ENCODE measurements at places on chromosomes 7 and 10.

GRCh38 chr10:49008091-49008490 lies 68.5 kb upstream of the LRRC18 start:
- no peak overlapping the region for H3K4me3 ChIP-seq
- DNase-seq = no peak
- H3K4me1 ChIP-seq = peaks cover 4% of the 10 kb centered on the region
- H3K36me3 ChIP-seq = no peaks in the 10 kb centered on the region
- H3K27ac ChIP-seq = no peak overlapping the region

DNA sequence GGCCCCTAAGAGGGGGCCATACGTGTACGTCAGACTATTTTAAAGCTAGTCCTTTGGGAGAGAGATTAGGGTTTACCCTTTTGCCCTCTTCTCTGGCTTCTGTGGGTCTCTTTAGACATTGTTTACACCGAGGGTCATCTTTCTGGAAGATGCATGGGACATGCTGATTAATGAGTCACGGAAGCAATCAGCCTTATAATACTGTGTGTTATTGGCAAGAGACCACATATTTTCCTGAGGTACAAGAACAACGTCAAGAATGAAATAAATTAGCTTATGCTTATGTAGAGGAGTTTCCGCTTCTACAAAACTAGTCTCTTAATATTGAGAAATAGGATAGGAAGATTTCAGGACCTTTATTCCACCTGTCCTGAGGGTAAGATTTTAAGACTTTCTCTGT lies 327.7 kb downstream of the BBS9 start:
- H3K27ac ChIP-seq = no peak overlapping the region
- no peaks in the 10 kb centered on the region for H3K36me3 ChIP-seq
- DNase-seq = no peak
- no peaks in the 10 kb centered on the region for H3K4me1 ChIP-seq

DNA sequence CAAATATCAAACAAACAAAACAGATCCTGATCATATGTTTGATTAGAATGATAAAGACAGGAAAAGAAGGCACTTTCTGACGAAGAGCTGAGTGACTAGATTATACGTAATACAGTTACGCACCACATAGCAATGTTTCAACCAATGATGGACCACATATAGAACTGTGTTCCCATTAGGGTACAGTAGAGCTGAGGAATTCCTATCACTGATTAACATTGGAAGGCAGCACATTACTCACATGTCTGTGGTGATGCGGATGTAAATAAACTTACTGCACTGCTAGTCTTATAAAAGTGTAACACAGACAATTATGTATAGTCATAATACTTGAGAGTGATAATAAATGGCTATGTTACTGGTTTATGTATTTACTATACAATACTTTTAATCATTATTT lies 98.3 kb downstream of the PTN start:
- H3K4me3 ChIP-seq = no peak overlapping the region
- H3K27ac ChIP-seq = no peak overlapping the region

- no peak overlapping the region for H3K27ac ChIP-seq
- no peak overlapping the region for H3K4me3 ChIP-seq
- no peak for DNase-seq
- H3K36me3 ChIP-seq = no peaks in the 10 kb centered on the region
- no peaks in the 10 kb centered on the region for H3K27me3 ChIP-seq
- H3K4me1 ChIP-seq = no peaks in the 10 kb centered on the region
Measured at GRCh38 chr7:120060281-120060680, 212.7 kb upstream of the KCND2 start.

DNA sequence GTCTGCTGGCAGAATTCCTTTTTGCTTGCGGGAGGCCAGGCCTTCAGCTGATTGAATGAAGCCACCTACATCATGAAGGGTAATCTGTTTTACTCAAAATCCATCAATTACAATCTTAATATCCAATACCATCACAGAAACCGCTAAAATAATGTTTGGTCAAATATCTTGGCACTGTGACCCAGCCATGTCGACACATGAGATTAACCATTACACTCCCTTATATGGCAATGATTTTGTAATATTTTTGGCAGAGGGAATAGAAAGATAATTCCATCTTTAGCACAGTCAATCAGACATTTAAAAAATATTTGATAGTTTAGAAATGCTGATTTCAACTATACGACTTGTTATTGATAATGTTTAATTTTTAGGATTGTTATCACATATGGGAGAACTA lies 36.5 kb upstream of the SLC39A12 start:
- H3K27ac ChIP-seq = no peak overlapping the region
- DNase-seq = no peak
- no peaks in the 10 kb centered on the region for H3K4me1 ChIP-seq
- no peak overlapping the region for H3K4me3 ChIP-seq
- peaks cover 15% of the 10 kb centered on the region for H3K27me3 ChIP-seq

GRCh38 chr10:62323751-62324150 lies 50.4 kb upstream of the ZNF365 start:
- H3K4me3 ChIP-seq = no peak overlapping the region
- H3K4me1 ChIP-seq = no peaks in the 10 kb centered on the region
- H3K27me3 ChIP-seq = peaks cover 17% of the 10 kb centered on the region
- H3K27ac ChIP-seq = no peak overlapping the region
- no peak for DNase-seq
- H3K36me3 ChIP-seq = no peaks in the 10 kb centered on the region

DNA sequence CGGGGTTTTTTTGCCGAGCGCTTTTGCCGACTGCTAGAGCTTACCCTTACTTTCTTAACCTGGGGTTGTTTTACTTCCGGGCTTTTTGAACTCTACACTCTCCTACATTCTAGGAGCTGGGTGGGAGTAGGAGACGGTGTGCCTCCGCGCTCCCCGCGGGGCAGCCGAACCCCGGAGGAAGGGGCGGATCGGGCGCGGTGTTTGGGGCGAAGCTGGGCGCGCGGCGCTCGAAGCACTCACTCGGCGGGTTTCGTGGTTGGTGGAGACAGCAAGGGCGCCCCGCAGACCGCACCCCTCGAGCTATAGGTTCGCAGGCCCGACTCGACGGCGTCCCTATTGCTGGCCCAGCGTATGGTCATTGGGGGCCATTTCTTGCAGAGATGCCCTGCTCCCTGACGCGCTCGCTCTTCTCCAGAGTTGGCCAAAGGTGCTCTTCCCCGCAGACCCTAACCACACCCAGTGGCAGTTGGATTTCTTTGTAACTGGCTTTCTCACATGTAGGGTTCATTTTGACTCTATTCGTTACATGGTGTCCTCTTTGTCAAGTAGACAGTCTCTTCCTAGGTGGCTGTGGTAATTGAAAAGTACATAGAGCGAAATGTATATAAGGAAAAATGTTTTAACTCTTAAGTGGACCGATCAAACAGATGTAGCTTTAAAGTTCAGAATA lies 364 bp downstream of the ZNF518A start:
- peak overlapping the region; percentile 91 for H3K4me3 ChIP-seq
- peaks cover 7% of the 10 kb centered on the region for H3K4me1 ChIP-seq
- peak overlapping the region; percentile 99 for H3K27ac ChIP-seq
- no peak for DNase-seq
- H3K27me3 ChIP-seq = peaks cover 33% of the 10 kb centered on the region

DNA sequence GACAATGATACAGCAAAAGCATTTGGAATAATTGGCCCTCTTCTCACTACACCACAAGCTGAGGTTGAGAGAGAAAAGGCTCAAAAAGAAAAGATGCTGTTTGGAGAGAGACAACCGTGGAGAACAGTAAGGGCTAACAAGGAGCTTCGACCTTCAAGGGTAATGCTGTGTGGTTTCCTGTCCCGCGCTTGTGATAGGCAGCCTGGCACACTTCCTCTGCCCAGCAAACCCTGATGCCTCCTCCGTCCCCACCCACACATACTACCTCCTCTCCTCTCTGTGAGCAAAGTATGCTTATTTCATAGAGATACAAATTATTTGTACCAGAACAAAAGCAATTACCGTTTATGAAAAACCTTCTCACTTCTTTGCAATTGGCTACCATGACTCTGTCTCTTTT lies 755.4 kb downstream of the KCNMA1 start:
- no peak overlapping the region for H3K4me3 ChIP-seq
- no peaks in the 10 kb centered on the region for H3K36me3 ChIP-seq
- no peaks in the 10 kb centered on the region for H3K27me3 ChIP-seq
- H3K27ac ChIP-seq = no peak overlapping the region
- H3K4me1 ChIP-seq = peaks cover 7% of the 10 kb centered on the region
- no peak for DNase-seq

- no peaks in the 10 kb centered on the region for H3K4me1 ChIP-seq
- DNase-seq = no peak
- no peak overlapping the region for H3K27ac ChIP-seq
- H3K4me3 ChIP-seq = no peak overlapping the region
Measured at GRCh38 chr7:27453702-27454405, 208.8 kb downstream of the HIBADH start.

- H3K36me3 ChIP-seq = peaks cover 3% of the 10 kb centered on the region
- H3K27me3 ChIP-seq = peaks cover 74% of the 10 kb centered on the region
- DNase-seq = no peak
- no peak overlapping the region for H3K27ac ChIP-seq
Measured at GRCh38 chr7:151902311-151902710, 25.4 kb upstream of the PRKAG2 start.

DNA sequence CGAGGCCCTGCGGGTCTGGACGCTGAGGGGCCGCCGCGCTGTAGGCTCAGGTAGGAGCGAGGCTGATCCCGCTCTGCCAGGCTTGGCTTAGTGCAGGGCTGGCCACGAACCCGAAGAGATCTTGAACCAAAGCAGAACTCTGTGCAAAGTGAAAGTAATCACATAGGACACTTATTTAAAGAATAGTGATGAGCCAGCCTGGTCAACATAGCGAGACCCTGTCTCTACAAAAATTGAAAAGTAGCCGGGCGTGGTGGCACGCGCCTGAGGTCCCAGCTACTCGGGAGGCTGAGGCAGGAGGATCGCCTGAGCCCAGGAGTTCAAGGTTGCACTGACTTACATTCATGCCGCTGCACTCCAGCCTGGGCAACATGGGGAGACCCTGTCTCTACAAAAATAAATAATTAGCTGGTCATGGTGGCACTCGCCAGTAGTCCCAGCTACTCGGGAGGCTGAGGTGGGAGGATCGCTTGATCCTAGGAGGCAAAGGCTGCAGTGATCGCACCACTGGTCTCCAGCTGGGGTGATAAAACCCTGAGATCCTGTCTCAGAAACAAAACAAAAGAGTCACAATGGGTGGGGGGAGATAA lies 541 bp downstream of the ZSCAN25 start:
- peak overlapping the region; percentile 95 for H3K27ac ChIP-seq
- H3K4me1 ChIP-seq = peaks cover 43% of the 10 kb centered on the region
- H3K4me3 ChIP-seq = peak overlapping the region; percentile 96
- peaks cover 43% of the 10 kb centered on the region for H3K36me3 ChIP-seq

- peaks cover 50% of the 10 kb centered on the region for H3K36me3 ChIP-seq
- no peaks in the 10 kb centered on the region for H3K4me1 ChIP-seq
- H3K27me3 ChIP-seq = no peaks in the 10 kb centered on the region
- H3K4me3 ChIP-seq = no peak overlapping the region
- DNase-seq = no peak
Measured at GRCh38 chr7:100069991-100070390, 11.5 kb downstream of the ZNF3 start.

DNA sequence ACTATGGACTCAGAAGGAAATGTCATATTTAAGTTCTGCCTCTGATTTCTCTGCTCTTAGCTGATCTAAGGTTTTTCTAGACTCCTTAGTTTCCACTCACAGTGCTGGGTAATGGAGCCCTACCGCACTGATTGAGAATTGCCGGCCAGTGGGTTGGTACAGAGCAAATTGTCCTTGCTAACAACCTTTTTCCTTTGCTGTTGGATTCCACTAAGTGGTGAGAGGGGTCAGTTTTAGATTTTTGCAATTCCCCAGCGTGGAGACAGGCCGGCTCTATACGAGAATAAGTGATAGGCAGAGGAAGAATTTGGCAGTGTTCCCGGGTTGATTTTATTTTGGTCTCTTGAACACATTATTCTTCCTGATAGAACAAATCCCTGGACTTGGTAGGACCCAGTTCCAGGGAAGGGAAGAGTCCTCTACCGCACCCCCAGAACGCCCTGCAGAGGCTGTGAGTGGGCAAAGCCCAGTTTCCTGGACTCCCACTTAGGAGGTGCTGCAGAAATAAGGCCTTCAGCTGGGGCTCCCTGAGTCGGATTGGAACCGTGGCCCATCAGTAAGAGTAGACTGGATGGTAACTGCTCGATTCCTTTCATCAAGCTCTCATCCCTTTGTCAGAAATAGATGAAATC lies 3.0 kb upstream of the NRP1 start:
- no peak for DNase-seq
- H3K27ac ChIP-seq = no peak overlapping the region
- peaks cover 11% of the 10 kb centered on the region for H3K4me1 ChIP-seq
- H3K27me3 ChIP-seq = peaks cover 67% of the 10 kb centered on the region
- H3K4me3 ChIP-seq = peak overlapping the region; percentile 48
- H3K36me3 ChIP-seq = no peaks in the 10 kb centered on the region

DNA sequence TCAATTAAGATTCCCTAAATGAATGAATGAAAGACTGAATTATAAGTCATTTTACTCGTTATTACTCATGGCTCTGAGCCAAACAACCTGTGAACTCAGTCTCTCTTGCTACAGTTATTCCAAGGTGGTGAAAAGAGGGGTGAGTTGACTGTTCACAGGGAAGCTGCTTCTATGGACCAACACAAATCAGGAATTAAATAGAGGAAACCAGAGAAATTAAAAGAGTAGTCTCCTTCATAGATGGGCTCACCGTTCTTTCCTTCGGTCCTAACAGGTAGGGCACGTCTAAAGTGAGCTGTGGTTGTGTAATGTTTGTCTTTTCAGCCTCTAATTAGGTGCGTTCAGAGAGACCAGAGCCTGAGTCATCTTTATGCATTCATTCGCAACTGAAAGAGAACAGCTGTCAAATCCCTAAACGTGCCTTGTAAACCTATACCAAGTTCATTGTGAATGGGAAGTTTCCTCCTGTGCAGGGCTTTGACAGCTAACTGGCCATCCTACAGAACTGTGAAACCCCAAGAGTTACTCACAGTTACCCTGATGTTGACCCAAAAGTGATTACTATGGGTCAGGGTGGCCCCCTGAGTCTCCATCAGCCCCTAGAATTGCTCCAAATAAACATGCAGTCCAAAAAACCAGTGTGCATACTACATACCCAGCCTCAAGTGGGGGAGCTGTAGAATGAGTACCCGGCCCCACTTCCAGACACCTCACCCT lies 18.2 kb upstream of the C10orf53 start:
- H3K4me1 ChIP-seq = no peaks in the 10 kb centered on the region
- no peak for DNase-seq
- no peaks in the 10 kb centered on the region for H3K36me3 ChIP-seq
- no peak overlapping the region for H3K4me3 ChIP-seq
- H3K27me3 ChIP-seq = peaks cover 27% of the 10 kb centered on the region

All from effector memory CD8-positive, alpha-beta T cell (primary cell).